ENCODE measurements at places on chromosomes 1 and 21. TPM values are rescaled to one million over a fixed set of nuclear protein-coding genes. Genes with fewer than 3 reads are reported as not detected.

DNA sequence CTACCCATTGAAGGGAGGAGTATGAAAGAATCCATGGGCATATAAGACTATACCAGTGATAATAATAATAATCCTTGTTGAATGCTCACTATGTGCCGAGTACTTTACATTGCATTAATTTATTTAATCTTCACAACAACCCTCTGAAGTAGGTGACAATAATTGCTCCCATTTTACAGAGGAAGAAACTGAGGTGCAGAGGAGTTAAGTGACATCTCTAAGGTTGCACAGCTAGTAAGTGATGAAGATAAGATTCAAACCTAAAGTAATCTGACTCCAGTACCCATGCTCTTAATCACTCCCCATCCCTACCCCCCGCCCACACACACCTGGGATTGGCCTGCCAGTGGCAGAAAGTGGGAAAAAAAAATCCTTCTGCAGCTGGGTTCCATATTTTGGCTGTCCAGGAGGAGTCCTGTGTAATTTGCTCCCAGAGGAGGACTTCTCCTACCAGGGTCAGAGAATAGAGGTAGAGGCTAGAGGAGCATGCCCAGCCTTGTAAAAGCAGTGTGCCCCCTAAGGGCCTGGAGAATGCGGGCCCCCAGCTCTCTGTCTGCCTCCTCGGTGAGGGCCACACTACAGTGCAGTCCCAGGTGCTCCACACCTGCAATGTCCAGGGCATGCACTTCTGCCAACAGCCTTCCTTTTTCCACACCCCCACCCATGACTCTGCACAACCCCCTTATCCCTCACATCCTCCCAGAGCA lies 57.8 kb downstream of the TMEM53 start:
- no peak overlapping the region for H3K27ac ChIP-seq
- peak overlapping the region; percentile 34 for H3K4me3 ChIP-seq
- no peaks in the 10 kb centered on the region for H3K36me3 ChIP-seq
- DNase-seq = no peak

DNA sequence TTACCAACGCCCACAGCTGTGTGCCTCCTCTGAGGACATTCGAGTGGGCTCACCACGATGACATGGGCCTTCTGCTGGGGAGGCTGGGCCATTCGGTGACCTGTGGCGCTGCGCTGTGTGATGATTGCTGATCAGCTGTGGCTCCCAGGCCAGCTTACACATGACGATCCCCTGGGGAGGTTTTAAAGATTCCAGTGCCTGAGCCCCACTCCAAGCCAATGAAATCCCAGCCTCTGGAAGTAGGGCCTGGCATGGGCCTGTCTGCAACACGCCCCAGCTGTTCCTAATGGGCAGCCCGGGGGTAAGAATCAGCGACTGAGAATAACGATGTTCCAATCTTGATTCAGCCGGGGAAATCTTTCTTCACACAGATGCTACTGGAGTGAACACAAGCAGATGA lies 153.7 kb downstream of the KCNJ6 start:
- H3K27me3 ChIP-seq = no peaks in the 10 kb centered on the region
- H3K27ac ChIP-seq = no peak overlapping the region
- H3K4me3 ChIP-seq = no peak overlapping the region
- no peaks in the 10 kb centered on the region for H3K36me3 ChIP-seq
- H3K4me1 ChIP-seq = no peaks in the 10 kb centered on the region
- DNase-seq = no peak

- H3K36me3 ChIP-seq = no peaks in the 10 kb centered on the region
- no peak for DNase-seq
- no peak overlapping the region for H3K27ac ChIP-seq
- H3K27me3 ChIP-seq = no peaks in the 10 kb centered on the region
- H3K4me1 ChIP-seq = no peaks in the 10 kb centered on the region
Observed at GRCh38 chr1:40612345-40612831, 53.1 kb downstream of the RIMS3 start.

- DNase-seq = peak; percentile 38
- peaks cover 3% of the 10 kb centered on the region for H3K4me1 ChIP-seq
- no peaks in the 10 kb centered on the region for H3K27me3 ChIP-seq
- no peak within 1 kb of the TSS for H3K27ac ChIP-seq
Observed at GRCh38 chr1:93681101-93681988, at the start of gene BCAR3. TSS of gene BCAR3 (minus strand) at chr1:93681837. CDS start at chr1:93674930, 6,907 bp downstream.

GRCh38 chr1:247883346-247883745 lies 12.0 kb upstream of the OR2W3 start:
- no peak overlapping the region for H3K27ac ChIP-seq
- no peaks in the 10 kb centered on the region for H3K27me3 ChIP-seq
- H3K4me3 ChIP-seq = no peak overlapping the region
- no peaks in the 10 kb centered on the region for H3K4me1 ChIP-seq
- no peak for DNase-seq

DNA sequence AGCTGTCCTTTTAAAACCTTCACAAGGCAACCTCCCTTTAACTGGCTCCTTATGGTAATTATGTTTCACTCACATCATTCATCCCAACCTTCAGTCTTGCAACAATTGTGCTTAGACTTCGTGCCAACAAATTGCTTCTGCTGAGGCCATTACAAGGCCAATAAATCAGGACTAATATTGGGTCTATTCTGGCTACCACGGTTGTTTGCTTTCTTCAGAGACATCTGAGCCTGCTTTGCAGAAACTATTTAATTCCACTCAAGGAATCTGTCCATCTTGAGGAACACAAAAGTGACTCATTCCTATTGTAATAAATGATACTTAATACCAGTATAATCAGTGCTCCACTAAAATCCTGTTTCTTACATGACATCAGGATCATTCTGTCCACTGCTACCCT lies 2.6 kb upstream of the GSTM4 start:
- H3K4me1 ChIP-seq = no peaks in the 10 kb centered on the region
- H3K27me3 ChIP-seq = peaks cover 5% of the 10 kb centered on the region
- H3K4me3 ChIP-seq = no peak overlapping the region
- no peak overlapping the region for H3K27ac ChIP-seq

- H3K36me3 ChIP-seq = no peaks in the 10 kb centered on the region
- H3K4me1 ChIP-seq = peaks cover 8% of the 10 kb centered on the region
- H3K27ac ChIP-seq = no peak overlapping the region
- DNase-seq = no peak
- no peaks in the 10 kb centered on the region for H3K27me3 ChIP-seq
Observed at GRCh38 chr1:39205781-39206464, 1.4 kb downstream of the MACF1 start.

The S100A7A gene
- not detected for total RNA-seq

The BEND5 gene
- 6.5 TPM for total RNA-seq

The AMIGO1 gene
- total RNA-seq = 2.7 TPM
